ENCODE measurements at places on chromosomes 7 and 10.

DNA sequence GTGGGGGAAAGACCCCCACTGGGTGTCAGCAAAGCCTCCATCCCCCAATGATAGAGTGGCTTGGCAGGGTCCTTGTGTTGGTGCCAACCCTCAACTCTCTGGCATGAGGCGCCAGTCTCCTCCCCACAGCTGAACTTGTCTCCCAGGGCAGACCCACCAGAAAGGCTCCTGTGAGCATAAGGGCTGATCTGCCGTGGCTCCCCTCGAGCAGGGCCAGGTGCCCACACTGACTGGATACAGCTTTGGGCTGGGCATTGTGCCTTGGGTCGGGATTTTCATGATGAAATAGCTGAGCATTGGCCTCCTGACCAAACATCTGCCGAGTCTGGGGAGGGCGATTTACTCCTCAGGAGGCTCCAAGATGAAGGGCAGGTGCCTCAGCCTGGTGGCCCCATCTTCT is 68.1 kb upstream of the NPTX2 start:
- no peak for DNase-seq

GRCh38 chr7:127822822-127823508 is 171.0 kb downstream of the SND1 start:
- DNase-seq = no peak

DNA sequence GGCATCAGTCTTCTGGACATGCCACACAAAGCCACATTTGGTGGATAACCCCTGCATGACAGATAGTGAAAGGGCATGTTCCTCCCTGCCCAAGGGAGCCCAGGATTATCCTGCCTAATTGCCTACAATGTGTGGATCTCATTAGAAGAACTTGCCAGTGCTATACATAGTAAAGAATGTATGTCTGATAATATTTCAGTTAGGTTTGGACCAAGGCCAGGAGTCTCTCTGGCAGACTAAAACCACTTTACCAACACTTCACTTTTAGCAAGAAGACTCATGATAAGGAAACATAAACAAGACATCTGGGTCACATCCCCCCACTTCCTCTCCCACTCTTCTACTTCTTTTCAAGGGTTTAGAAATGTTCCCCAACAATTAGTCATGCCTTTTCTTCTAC is 196.7 kb downstream of the MTERF1 start:
- no peak for DNase-seq

DNA sequence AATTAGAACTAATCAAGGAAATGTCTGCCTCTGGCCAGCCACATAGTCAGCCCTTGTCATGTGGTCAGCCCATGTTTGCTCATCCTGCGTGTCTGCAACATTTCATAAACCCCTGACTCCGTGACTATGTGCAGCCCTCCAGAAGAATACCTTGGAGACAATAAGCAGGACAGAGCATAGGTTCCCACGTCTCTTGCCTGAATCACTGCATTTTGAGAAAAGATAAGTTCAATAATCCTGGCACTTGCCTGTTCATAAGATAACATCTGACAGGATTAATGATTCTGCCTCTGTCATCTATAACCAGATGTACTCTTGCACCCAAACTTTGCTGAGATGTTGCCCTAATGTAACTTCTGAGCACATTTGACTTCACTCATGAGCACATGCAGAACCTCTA is 78.4 kb downstream of the AKR1D1 start:
- no peak for DNase-seq

DNA sequence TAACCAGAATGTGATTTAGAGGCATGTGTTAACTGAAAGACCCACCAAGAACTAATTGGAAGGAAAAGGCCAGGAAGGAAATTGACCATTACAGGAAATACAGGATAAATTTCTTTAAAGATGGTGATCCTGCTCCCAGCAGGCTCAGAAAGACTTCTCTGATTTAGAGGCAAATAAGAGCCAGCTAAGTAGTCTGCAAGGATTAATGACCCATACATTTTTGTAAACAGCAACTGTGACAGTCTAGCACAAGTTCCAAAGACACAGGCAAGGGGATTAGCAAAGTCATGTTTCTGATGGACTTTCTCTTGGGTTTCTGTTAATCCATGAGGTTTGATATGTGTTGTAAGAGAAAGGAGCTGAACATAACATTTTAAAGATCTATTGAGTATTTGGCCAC is 425.0 kb downstream of the HTR7 start:
- no peak for DNase-seq

DNA sequence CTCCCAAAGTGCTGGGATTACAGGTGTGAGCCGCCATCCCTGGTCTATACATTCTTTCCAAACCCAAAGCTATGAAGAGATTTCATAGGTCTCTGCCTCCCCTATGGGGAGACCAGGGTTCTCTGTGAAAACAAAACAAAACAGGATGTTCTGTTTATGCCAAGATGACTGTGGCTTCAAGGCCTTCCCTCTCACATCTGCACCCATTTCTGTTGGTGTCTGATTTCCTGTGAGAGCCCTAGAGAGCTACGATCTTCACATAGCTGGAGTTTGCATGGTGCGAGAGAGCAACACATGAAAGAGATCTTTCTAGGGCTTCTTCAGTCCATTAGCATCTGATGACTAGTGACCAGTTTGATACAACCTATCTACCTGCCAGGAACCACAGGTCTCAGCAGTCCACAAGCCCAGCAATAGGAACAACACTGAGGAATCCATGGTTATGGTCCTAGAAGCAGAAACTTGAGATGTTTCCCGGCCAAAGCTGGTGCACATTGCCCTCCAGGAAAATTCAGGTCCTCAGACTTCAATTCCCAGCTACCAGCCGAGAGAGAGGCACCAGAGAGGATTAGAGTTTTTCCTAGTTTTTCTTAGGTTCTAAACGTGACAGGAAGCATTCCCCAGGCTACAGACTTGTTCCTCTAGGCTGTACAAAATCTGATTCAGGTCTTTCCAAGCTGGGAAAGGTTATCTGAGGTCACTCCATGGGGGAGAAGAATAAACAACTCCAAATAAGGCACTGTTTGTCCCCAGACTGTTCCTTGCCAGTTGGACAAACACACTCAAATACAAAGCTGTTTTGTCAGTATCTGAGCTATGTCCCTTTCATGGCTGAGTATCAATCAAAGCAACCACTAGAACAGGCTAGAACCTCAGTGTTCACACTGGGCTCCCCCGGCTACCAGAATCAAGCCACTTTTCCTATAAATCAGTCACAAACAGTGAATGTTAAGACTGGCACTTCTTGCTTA is 259.7 kb downstream of the CALN1 start:
- DNase-seq = no peak

DNA sequence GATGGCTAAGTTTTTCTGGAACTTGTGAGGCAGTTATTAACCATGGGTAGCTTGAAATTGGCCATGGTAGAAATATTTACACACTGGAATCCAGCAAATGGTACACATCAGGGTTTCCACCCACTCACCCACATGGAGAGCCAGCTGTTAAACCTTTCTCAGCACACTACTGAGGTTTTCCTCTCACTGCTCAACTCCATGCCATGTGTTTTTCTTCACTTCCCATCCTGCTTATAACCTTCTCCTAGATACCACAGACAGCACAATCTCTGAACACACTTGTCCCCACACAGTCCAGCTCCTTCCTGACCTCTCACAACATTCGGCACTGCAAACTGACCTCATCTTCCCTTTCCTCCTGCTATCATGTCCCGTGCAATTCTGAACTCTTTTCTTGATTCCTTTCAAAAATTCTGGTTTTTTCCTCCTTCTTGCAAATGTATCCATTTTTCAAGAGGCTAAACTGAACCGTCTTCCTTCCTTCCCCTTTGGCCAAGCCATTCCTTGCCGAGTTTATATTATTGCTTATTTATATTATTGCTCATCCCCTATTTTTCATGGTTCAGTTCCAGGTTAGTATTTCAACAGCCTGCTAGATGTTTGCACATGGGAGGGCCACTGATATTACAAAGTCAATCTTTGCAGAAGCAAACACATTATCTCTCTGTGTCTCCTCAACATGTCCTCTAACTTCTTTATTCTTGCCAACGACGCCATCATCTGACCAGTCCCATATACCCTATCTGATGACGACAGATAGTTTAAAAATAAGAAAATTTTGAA is 606.4 kb downstream of the SORCS1 start:
- no peak for DNase-seq

Measured in coronary artery (tissue), 2 donors.